T-helper 2 cell treated with Interferon-gamma antibody and Interleukin-4, amounts not matched to agents 5 μg/mL and 100 μg/mL, for 36 hours (primary cell): ENCODE measurements at places on chromosomes 5 and 9.

GRCh38 chr5:135155616-135156214, 121.7 kb upstream of the PITX1 start:
- DNase-seq = no peak

GRCh38 chr5:136040746-136041415, 12.1 kb downstream of the TGFBI start:
- DNase-seq = no peak

- DNase-seq = no peak
Observed at GRCh38 chr5:9168791-9169556, 376.9 kb downstream of the SEMA5A start.

- DNase-seq = no peak
Observed at GRCh38 chr9:121688681-121689080, 37.2 kb downstream of the DAB2IP start.

DNA sequence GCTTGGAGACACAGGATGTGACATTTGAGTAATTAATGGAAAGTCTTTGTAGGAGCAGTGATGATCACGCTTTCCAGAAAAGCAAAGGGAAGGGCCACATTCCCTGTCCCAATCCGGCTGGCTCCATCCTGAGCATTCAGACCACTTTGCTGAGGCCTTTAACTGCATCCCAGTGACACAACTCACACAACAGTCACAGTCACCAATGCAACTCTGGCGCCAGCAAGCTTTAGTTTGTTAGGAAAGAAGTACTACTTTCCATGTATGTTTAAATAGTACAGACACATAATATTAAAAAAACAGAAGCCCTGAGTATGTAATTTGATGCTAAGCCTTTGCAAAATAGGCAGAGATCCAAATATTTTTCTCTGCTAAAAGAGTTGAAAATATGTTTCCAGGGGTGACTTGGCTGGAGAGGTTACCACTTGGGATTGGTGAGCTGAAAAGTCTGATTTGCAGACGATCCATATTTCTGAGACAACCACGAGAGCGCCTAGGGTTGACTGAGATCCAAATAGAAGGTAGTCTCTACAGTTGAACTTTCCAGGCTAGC, 31.7 kb upstream of the GAS1 start:
- DNase-seq = no peak

- no peak for DNase-seq
Observed at GRCh38 chr5:38641003-38641402, 84.6 kb upstream of the LIFR start.

DNA sequence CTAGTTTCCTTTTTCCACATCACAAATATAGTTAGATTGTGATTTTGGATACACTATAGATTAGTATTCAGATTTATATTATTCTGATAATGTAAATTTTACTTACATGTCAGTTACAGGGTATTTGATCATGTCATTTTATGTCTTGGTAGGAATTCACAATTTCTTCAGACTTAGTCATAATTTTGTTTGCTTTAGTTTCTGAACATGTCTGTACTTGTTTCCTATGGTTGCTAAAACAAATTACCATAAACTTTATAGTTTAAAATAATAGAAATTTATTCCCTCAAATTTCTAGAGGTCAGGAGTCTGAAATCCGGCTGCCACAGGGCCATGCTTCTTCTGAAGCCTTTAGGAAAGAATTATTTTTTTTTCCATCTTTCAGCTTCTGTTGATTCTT, 1817.2 kb upstream of the CDH9 start:
- no peak for DNase-seq

DNA sequence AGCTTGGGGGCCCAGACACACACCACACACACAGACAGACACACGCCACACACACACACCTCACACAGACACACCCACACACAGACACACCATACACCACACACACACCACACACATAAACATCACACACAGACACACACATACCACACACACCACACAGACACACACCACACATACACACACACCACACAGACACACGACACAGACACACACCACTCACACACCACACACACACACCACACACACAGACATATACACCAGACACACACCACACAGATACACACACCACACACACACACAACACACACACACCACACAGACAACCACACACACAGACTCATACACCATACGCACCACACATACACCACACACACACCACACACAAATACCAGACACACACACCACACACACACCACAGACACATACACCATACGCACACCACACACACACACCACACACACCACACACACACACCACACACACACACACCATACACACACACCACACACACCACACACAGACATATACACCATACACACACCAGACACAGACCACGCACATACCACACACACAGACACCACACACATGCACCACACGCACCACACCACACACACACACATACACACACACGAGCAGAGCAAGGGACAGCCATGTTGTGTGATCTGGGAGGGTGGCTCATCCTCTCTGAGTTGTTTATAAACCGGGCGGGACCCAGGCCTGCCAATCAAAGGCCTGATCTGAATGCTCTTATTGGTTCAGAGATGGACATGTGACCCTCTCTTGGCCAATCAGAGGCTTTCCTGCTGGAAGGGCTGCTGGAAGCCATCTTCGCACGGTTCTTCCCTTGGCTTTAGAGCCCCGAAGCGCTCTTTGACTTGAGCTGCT, 148.3 kb downstream of the GAPVD1 start:
- DNase-seq = peak; percentile 29

GRCh38 chr9:136052991-136053756, 41.9 kb downstream of the NACC2 start:
- DNase-seq = no peak

GRCh38 chr9:87441251-87441650, 56.4 kb upstream of the DAPK1 start:
- no peak for DNase-seq

- no peak for DNase-seq
Observed at GRCh38 chr5:53128481-53128880, 18.9 kb upstream of the MOCS2 start.

DNA sequence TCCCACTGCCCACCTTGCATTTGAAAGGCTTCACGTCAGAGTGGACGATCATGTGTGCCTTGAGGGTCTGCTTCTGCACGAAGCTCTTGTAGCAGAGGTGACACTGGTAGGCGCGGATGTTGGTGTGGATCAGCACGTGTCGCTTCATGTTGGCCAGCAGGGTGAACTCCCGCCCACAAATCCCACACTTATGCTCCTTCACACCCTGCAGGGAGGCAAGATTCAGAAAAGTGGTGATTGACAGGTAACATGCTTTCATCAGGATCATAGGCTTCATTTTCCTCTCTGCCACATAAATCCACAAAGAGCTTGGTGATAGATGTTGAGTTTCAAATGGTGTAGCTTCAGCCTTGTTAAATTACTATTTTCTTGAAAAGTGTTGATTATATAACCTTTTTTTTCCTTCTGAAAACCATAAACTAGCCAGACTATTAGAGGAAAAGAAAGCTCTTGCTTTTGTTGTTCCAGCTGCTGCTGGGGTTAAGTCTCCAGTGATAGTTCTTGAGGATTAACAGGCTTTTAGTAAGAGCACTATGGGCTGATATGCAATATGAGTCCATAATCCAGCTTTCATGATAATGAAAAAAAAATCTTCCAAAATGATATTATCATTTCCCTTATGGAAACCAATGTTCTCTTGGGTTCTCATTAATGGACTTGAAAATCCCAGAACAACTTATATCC, 50.7 kb downstream of the ZNF366 start:
- DNase-seq = no peak

GRCh38 chr9:115262477-115262876, 144.5 kb upstream of the TNC start:
- no peak for DNase-seq

DNA sequence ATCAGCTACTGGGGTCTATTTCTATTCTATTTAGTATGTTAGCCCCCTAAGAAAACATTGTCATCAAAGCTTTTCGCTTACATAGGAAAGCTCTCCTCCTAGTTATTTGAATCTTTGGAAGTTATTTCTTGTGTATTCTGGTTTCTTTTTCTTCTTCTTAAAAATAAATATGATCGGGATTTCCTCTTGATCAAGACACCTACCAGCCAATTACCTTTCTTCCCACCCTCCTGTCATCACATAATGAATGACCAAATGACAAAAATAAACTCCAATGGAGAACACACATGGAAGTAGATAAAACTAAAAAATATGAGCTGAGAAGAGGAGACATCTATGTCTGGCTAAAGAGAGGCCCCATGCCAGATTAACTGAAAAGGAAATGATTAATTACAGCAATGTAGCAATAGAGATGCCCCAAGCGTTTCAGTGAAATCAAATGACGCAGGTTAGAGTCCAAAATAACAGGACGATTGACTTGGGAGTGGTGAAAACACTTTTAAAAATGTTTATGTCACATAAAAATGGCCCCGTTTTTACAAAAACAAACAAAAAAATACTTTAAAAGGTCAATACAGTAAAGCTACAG, 59.5 kb upstream of the PCSK1 start:
- no peak for DNase-seq

- no peak for DNase-seq
Observed at GRCh38 chr9:113963696-113964494, 87.8 kb downstream of the ZNF618 start.

DNA sequence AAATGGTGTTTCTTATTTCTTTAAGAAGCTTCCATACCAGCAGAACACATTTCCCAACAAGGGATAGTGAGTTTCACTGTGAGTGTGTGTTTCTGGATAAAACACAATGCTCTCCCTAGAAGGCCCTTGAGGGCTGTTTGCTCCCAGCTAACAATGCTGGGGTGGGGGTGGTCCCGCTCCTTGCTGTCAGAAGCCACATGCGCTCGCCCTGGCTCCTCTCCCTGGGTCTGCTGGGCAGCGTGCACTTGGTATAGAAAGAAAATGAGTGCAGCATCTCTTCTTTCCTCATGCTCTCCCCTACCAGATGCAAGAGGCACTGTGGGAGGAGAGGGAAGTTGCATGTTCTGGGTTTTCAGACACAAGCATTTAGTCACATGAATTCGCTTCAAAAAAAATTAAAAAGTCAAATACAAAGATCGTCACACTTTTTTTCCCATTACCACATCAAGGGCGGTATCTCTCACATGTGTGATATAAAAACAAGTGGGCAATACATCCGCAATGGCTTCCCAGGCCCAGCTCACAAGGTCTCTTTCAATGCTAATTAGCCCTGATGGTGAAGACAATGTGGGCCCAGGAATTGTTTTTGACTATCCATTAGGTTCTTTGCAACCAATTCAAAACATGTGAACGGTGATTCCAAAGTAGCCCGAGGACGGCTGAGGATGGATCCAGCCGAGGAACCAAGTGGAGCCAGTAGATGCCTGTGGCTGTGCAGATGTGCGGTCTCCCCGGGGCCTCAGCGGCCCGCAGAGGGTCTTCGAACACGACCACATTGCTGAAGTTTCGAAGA, 603.6 kb downstream of the IRX1 start:
- DNase-seq = no peak

DNA sequence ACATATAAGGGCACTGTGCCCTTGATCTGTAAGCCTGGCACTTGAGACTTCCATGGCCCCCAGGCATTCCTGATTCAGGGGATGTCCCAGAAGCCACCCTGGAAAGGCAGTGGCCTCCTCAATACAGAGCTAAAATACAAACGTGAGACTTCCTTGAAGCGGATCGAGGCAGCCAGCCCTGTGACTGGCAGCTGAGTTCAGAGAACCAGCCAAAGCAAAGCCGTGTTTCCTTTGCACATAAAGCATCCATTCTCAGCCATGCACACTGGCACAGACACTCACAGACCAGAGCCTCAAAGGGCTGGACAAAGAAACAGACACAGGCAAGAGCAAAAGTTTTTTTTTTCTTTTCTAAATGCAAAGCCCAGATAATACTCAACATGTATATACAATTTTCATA, 18.8 kb upstream of the CPEB4 start:
- no peak for DNase-seq

DNA sequence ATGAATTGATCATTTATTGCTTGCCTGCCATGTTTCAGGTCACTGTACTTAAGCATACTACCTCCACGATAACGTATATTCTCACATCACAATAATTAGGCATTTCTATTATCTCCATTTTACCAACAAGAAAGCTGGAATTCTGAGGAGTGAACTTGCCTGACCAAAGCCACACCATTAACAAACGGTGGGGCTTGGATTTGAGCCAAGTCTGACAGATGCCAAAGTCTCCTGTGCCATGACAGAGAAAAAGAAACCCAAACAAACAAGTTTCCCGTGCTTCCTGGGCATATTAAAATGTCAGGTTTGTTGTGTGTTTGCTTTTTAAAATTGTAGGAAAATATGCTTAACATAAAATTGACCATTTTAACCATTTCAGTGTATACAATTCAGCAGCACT, 40.8 kb upstream of the KCNV2 start:
- no peak for DNase-seq

DNA sequence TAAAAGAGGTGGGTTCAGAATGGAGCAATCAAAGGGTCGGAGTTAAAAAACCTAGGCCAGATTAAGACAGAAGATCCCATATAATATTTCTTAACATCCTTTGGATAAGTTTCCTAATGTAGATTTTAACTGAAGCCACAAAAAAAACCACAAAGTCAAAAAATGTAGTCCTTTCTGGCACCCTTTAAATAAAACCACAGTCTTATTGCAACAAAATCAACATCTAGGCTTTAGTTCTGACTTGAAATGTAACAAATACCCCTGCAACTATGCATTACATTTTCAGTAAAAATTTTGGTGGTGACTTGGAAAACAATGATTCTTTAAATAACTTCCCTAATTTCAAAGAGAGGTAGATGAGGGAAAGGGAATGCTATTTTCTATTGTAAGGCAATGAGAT, 109.2 kb downstream of the PSAT1 start:
- no peak for DNase-seq

GRCh38 chr5:38426490-38426889, 130.0 kb downstream of the LIFR start:
- no peak for DNase-seq

- DNase-seq = no peak
Observed at GRCh38 chr9:113844466-113844865, 31.6 kb upstream of the ZNF618 start.

- no peak for DNase-seq
Observed at GRCh38 chr5:7398596-7399280, 2.8 kb downstream of the ADCY2 start.

GRCh38 chr5:13477118-13477737, 467.3 kb downstream of the DNAH5 start:
- no peak for DNase-seq

GRCh38 chr5:79961716-79962574, 29.1 kb downstream of the MTX3 start:
- DNase-seq = no peak

GRCh38 chr9:111902391-111903139, 6.0 kb downstream of the UGCG start:
- no peak for DNase-seq

GRCh38 chr9:113616116-113616515, 152.6 kb downstream of the RGS3 start:
- no peak for DNase-seq

- peak; percentile 83 for DNase-seq
Observed at GRCh38 chr5:157222506-157223230, 42.0 kb downstream of the ITK start.

- no peak for DNase-seq
Observed at GRCh38 chr9:89706086-89706485, 101.3 kb downstream of the GADD45G start.
